ENCODE measurements at places on chromosomes 11 and 22.

- DNase-seq, result no peak
Observed at GRCh38 chr11:28763876-28764275, 655.7 kb downstream of the METTL15 start.

GRCh38 chr22:47453049-47453448, 690.6 kb downstream of the TBC1D22A start:
- no peak for DNase-seq

DNA sequence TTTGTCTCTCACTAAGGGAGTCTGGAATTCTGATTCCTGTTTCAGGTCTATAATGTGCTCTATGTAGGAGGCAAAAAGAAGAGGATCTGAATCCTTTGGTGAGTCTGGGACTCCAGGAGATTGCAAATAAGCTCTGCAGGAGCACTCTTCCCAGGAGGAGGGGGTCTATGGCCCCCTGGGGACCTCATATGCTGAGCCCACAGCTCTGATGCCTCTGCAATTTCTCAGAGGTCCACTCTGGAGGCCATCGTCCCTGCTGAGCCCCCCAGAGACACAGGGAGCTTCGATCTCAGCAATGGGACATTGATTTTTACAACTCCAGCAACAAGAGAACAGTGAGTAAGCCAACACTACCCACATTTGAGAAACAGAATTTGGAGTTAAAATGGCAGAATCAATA, 20.2 kb upstream of the NRGN start:
- no peak for DNase-seq

DNA sequence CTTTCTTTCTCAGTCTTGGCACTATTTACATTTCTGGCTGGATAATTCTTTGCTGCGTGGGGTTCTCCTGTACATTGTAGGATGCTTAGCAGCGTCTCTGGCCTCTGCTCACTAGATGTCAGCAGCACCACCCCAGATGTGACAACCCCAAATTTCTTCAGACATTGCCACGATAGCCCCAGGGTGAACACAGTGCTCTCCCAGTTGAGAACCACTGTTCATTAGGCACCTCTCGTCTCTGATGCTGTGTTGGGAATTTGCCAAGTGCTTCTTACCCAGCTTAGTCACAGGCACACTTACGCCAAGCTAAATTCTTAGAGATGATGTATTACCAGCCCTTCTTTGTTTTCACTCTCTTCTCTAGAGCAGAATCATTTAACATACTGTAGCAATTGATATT, 9.4 kb downstream of the TRIM6 start:
- DNase-seq, result no peak

GRCh38 chr11:15148169-15148568, 33.4 kb downstream of the INSC start:
- DNase-seq, result no peak

DNA sequence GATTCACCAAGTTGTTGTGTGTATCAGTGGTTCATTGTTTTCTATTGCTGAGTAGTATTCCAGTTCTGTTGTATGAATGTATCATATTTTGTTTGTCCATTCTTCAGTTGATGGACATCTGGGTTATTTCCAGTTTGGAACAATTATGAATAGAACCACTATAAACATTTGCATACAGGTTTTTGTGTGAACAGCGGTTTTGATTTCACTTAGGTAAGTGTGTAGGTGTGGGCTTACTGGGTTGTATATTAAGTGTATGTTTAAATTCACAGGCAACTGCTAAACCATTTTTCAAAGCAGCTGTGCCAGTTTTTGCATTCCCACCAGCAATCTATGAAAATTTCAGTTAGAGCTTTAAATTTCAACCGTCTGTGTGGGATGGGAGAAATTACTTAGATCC, 217.8 kb downstream of the NELL1 start:
- DNase-seq, result no peak

GRCh38 chr11:131064373-131064991, 148.2 kb upstream of the SNX19 start:
- DNase-seq, result no peak

GRCh38 chr11:118791961-118792569, 1.1 kb upstream of the DDX6 start:
- DNase-seq, result no peak

- DNase-seq, result no peak
Observed at GRCh38 chr22:30426388-30427353, 1.1 kb downstream of the MTFP1 start.

- no peak for DNase-seq
Observed at GRCh38 chr22:25380122-25380747, 160.8 kb downstream of the CRYBB2 start.

- no peak for DNase-seq
Observed at GRCh38 chr22:21087119-21087518, 41.4 kb downstream of the LRRC74B start.

DNA sequence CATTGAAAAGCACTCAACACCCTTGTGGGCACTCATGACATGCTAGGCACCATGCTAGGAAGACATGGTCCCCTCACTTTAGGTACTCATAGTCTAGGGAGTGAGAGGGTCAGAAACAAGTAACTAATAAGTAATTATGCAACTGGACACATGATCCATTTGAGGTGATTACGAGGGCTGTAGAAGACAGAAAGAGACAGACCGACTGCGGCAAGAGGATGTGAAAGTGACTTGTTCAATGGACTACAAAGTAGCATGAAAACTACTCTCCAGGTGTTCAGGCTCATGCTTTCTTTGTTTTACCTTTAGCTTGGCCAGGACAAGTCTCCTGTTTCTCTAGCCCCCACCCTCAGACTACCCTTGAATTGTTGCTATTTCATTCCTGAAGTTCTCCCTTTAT, 310.8 kb upstream of the SORL1-AS1 start:
- no peak for DNase-seq

GRCh38 chr11:69106031-69106811, 49.5 kb upstream of the SMIM38 start:
- DNase-seq, result no peak

DNA sequence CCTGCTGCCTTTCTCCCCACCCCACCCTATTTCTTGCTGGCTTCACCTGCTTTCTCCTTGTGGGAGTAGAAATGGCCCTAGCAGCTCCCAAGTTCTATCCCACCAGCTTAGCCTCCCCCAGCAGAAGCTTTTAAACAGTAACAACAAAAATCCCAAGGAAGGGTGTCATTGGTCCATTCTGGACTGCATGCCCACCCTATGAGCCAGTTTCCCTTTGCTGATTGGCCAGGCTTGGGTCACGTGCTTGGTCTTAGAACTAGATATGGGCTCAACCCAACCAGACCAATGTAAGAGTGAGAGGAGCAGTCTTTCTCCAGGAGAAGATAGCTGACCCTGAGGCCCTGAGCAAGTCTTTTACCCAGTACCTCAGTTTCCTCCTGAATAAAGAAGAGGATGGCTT, 2.3 kb downstream of the MTFP1 start:
- DNase-seq, result no peak

DNA sequence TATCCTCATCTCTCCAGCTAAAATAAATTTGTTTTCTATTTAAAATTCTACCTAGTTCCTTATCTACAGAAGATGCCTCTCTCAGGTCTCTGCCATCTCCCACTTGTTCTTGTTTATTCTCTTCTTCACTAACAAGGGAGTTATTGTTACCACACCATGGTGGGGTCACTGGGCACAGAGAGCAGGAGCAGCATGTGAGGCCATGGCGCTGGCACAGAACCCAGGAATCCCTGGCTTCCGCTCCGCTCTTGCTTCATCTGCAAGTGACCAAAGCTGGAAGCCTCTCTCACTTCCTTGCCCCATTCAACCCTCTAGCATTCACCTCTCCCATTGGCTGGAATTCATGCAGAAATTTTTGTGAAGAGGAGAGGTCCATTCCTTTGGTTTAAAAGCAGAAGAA, 190.7 kb upstream of the NCAM1 start:
- no peak for DNase-seq

DNA sequence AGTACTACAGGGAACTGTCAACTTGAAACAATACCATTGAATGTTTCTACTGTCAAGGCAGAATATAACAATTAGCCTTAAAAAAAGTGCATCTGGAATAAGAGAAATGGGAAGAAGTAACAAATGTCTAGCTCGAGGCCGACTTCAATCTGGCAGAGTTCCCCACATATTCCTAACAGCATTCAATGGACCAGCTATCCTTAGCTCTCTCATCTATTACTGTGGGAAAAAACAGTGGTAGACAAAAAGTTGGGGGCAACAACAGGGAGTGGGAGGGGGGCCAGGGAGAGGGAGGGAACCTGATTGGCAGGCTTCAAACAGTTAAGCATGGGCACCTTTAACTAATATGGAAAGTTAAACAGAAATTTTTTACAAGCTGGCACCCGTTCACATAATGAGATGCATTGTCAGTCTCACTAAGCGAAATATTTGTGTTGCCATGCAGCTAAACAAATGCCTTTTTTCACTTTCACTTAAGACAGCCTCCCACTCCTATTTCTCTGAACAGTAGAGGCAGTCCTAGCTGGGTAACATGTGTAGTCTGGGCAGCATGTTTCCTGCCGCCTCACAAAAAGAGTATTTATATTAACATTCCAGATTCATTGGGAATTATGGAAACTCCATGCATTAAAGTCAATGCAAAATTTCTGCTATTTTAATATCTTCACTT, 62.2 kb upstream of the SOX6 start:
- no peak for DNase-seq

- DNase-seq, result no peak
Observed at GRCh38 chr11:122248131-122248530, 132.1 kb upstream of the BLID start.

GRCh38 chr22:35314161-35314942, 14.7 kb downstream of the TOM1 start:
- DNase-seq, result no peak

DNA sequence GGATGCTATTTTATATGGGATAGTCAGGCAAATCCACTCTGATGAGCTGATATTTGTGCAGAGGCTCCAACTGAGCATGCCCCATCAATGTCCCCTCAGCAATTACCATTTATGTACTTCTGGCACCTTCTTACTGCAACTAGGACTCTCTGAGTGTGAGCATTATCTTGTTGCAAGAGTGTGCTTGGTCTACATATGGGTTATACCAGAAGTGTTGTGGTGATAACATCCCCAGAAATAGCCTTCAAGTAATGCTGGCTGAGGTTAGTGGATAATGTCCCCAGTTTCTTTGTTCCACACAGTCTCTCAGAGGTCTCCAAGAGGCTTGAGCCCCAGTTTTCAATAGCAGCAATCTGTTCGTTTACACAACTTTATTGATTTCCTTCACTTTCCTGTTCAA, 408.6 kb downstream of the JRKL start:
- no peak for DNase-seq

- no peak for DNase-seq
Observed at GRCh38 chr11:19551457-19551856, 161.2 kb upstream of the NAV2 start.

GRCh38 chr11:119338318-119338890, 2.3 kb downstream of the C1QTNF5 start:
- no peak for DNase-seq

DNA sequence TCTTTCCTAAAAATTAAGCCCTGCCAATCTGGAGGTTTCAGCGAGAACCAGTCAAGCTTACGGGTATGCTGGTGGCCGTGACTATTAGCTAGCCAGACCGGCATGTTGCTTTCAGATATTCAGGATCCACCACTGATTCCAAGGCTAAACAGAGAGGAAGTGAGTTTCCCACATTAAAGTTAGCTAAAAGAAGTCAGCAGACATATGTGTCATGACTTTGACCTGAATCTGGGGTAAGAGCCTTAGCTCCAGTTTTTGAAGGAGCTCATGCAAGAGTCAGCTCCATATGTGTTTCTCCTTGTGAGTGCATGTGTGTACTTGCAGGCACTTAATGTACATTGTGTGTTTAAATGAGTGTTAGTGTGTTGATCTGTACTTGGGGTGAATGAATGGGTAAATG, 1.4 kb downstream of the ZFPL1 start:
- DNase-seq, result no peak

GRCh38 chr11:7890417-7891172, 40.5 kb downstream of the OR10A6 start:
- DNase-seq, result no peak

- peak; percentile 25 for DNase-seq
Observed at GRCh38 chr11:70788248-70789022, 390.1 kb downstream of the CTTN start.
